ENCODE measurements at places on chromosomes 7 and 10.

GRCh38 chr10:116891208-116891607 is 41.9 kb downstream of the ENO4 start:
- DNase-seq, result peak; percentile 71

GRCh38 chr10:87634311-87634710 is 25.4 kb upstream of the PAPSS2 start:
- DNase-seq, result no peak

DNA sequence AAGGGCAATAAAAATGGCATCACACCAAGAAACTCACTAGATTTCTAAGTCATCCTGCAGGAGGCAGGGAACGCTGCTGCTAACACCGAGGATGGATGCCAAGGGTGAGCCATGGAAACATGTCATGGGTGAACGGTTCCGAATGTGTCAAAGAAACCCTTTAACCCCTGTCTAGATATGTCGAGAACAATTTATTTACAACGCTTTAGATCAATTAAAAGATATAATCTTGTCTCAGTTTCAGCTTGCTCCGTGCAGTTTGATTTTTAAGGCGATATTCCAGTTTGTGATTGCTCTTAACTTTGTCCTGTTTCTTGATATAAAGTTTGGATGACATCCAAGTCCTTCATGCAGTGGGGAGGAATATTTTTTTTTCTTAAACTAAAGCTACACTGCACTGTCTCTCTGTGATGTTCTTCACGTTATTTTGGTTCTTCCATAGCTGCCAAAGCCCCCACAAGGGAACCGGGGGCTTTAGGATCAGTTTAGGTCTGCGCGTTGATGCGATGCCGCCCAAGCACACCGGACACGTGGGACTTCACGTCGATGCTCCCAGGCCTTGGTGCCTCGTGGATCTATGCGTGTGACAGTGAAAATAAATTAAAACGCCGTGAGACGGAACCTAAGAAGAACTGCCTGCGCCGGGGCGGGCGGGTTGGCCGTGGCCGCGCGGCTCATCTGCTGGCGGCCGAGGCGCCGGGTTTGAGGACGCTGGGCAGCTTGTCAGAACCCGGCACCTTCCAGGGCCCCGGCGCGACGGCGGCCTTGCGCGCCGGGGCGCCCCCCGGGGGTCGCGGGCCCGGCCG is 220.3 kb downstream of the PHTF2 start:
- peak; percentile 73 for DNase-seq

- no peak for DNase-seq
These were observed 19.5 kb downstream of the TSPAN33 start for GRCh38 chr7:129163875-129164544.

DNA sequence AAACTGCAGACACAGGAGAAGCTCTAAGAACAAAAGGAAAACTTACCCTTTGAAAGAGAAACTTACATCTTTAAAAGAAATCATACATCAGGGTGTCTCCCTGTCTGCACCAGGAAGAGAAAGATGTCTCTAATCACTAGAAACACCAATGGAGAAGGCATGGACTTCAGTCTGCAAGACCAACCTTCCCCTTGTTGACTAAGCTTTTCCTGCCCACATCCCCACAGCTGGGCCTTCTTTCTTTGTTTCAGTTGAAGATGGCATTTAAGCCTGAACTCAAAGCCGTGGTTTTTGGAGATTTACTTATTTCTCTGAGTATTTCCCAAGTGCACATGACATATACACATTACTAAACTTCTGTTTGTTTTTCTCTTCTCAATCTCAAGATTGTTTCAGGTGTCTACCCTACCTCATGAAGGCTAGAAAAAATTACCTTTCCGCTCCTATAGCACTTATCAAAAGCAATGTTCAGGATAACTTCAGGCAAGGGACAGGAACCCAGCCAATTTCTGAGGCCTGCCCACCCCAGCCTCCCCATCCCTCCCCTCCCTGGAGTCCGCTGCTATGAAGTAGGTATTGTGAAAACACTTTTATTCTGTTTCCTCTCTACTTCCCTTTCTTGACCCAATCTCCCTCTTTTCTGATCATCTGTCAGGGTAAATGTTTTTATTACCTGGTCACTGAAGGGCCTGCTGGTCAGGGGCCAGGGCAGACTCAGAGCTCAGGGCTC is 2.8 kb upstream of the SLC29A3 start:
- no peak for DNase-seq

DNA sequence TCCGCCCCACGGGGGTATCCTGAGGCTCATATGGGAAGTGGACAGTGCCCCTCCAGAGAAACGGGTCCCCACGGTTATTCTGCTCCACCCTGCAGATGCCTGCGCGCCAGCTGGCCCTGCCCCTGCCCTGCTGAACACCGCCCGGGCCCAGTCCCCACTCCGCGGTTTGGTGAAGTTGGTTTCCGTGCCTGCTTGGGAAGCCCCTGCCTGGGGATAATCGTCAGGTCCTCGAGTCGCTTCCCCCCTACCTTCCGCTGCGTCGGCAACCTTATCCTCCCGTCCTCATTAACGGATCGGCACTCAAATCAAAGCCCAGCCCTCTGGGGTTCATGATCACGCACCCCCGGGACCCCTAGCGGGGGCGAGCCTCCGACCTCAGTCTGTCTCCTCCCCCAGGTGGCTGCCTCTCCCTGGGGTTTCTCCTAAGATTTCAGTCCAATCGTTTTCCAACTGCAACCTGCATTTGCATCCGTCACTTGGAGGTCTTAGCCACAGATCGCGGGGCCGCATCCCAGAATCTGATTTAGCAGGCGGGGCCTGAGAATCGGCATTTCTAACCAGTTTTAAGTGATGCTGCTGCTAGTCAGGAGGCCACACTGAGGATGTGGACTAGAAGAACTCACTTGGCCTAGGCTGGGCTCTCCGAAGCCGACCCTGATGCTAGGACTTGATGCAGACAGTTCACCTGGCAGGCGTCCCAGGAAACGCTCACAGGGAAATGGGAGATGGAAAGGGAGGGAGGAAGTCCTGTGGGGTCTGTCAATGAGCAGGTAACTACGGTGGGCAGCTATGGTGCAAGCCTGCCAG is 27.6 kb downstream of the WDR86 start:
- no peak for DNase-seq

GRCh38 chr7:99672573-99672972 is 7.2 kb downstream of the CYP3A5 start:
- DNase-seq, result no peak

- DNase-seq, result no peak
These were observed 3.4 kb downstream of the TNRC18 start for GRCh38 chr7:5420067-5420880.

DNA sequence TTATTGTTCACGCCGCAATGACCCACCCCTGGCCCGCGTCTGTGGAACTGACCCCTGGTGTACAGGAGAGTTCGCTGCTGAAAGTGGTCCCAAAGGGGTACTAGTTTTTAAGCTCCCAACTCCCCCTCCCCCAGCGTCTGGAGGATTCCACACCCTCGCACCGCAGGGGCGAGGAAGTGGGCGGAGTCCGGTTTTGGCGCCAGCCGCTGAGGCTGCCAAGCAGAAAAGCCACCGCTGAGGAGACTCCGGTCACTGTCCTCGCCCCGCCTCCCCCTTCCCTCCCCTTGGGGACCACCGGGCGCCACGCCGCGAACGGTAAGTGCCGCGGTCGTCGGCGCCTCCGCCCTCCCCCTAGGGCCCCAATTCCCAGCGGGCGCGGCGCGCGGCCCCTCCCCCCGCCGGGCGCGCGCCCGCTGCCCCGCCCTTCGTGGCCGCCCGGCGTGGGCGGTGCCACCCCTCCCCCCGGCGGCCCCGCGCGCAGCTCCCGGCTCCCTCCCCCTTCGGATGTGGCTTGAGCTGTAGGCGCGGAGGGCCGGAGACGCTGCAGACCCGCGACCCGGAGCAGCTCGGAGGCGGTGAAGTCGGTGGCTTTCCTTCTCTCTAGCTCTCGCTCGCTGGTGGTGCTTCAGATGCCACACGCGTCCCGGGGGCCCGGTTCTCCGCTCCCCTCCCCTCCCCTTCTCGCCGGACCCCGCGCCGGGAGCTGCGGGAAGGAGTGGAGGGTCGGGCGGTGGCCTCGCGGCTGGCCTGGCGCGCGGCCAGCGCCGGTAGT is at the start of gene CBX3:
TSS of gene CBX3 (plus strand) at position 499 of the 772 bp plus-strand sequence. CDS start 1,254 bp downstream, outside the sequence.
- no peak for DNase-seq

GRCh38 chr7:22822486-22823141 is at the start of gene TOMM7:
Gene TOMM7, minus strand, starts transcription at chr7:22822849. Its CDS starts 70 bp downstream, at chr7:22822779.
- DNase-seq, result peak; percentile 95

DNA sequence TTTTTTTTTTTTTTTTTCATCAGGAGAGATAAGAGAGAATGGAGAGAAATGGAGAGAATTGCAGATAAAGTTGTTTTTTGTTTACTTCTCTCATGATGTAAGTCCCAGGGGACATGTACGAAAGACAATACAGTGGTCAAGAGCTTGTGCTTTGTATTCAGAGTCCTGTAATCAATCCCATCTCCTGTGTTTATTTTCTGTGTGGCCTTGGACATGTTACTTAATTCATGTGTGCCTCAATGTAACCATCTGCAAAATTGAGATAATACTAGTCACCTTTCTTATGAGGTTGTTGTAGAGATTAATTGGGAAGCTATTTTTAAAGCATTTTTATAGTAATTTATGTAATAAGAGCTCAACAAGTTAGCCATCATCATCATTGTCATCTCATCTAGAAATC is 117.5 kb downstream of the CDK14 start:
- no peak for DNase-seq

DNA sequence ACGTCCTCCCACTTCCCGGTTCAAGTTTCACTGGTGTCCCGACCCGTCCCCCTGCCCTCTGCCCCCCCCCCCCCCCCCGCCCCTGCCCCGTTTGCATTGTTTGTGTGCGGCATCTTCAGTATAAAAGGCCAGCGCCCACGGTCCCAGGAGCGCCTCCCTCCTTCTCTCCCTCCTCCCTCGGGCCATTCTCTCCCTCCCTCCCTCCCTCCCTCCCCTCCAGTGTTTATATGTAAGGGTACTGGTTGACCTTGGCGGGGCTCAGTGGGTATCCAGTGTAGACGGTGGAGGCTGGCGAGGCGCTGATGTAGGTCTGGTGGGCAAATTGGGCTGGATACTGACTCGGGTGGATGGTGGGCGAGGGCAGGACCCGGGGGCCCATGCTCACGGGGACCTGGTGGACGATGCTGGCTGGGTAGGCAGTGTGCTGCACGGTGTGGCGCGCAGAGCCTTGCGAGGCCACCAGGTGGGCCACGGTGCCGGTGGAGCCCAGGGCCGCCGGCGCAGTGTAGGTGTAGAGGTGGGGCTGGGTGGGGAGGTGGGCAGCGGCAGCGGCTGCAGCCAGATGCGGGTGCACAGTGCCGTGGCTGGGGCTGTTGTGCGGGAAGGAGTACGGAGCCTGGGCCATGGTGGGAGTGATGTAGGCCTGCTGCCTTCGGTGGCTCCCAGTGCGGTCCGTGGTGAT is 49.4 kb downstream of the CLEC2L start:
- DNase-seq, result no peak

GRCh38 chr7:11689096-11689495 is 142.9 kb downstream of the THSD7A start:
- no peak for DNase-seq

DNA sequence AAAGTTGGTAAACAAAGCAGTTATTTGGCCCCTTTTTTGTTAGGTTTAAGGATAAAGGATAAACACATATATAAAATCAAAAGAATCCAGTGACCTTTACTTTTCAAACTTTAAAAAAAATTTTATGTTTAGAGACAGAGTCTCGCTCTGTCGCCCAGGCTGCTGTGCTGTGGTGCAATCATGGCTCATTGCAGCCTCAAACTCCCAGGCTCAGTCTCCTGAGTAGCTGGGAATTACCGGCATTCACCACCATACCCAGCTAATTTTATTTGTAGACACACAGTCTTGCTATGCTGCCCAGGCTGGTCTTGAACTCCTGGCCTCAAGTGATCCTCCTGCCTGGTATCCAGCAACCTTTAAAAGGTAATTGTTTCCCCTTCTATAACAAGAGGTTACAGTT is 31.3 kb downstream of the GNA12 start:
- DNase-seq, result no peak

DNA sequence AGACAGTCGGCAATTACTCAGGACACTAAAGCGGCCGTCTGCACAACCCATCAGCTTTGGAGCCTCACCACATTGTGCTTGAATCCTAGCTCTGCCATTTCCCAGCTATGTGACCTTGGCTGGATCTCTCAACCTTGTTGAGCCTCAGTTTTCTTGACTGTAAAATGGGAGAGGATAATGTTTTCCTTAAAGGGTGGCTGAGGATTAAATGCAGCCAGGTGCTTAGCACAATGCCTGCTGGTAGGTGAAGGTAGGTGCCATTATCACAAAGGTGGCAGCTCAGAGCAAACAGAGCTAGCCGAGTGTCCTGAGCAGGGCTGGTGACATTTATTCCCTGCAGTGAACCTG is 508.5 kb upstream of the ZMIZ1 start:
- no peak for DNase-seq
